ENCODE measurements at places on chromosomes 11 and 22. TPM values are rescaled to one million over a fixed set of nuclear protein-coding genes. Genes with fewer than 3 reads are reported as not detected.

CARNS1 gene
- total RNA-seq, result 0.22 TPM

GRCh38 chr22:36765943-36766450 lies 9.9 kb downstream of the IFT27 start:
- DNase-seq, result peak; percentile 46

- no peak for DNase-seq
Measured at GRCh38 chr11:101944923-101945322, 28.6 kb upstream of the ANGPTL5 start.

DNAJB13 gene
- not detected for total RNA-seq

OR5A1 gene
- total RNA-seq, result not detected

All from M059J (cell line).